ENCODE measurements at places on chromosomes 11 and 22.

- no peak for DNase-seq
Measured at GRCh38 chr11:7775689-7776088, 21.1 kb downstream of the OR5P2 start.

DNA sequence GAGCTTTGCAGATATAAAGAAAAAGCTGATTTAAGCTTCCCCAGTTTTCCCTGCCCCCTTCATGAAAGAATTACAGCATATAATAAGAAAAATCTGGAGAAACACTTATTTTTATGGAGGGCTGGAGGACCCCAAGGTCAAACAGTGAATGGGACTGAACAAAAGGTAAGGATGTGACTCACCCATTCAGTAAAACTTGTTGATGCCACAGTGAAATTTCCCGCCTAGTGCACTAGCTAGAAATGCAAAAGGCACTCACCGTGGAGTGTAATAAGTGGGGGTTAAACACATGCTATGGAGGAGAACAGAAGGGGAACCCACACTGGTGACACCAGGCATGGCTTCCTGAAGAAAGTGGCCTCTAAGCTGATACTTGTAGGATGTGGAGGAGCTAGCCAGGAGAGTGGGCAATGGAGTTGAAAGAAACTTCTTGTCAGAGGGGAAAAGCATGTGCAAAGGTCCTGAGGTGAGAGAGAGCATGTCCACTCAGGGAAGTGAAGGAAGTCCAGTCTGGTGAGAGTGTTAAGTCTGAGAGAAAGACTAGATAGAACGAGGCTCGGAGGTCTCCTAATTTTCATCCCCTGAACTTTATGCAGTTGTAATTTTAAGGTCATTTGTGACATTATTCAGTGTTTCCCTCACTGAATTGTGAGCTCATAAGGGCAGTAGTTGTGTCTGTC, 77.1 kb downstream of the MIAT start:
- no peak for DNase-seq

DNA sequence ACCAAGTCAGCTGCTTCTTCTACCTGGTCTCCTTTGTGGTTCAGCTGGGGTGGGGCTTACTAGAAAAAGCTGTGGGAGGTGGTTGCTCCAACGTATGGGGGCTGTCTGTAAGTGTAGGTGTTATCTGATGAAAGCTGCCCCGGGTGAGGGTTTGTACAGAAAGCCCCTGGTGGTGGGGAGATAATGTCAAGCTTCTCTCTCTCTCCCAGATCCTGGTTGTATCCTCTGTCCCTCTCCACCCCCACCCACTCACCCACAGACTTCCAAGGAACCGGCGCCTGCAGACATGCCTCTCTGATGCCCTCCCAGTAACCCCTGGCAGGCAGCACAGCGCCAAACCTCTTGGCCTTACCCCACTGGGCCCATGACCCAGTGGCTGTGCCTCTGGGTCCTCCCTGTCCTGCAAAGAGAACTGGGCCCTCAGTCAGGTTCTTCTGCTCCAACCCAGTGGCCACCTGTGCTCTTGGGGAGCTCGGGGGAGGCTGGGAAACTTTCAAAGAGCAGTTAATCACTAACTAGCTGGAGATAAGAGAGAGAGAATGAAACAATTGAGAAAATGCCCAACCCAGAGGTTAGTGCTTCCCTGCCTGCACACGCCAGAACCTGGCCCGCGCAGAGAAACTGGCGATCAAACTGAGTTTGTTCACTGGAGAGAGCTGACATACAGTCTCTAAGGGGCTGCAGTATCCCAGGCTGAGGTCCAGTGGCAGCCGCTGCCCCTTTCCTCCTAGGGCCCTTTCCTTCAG, 20.4 kb upstream of the EHF start:
- DNase-seq: no peak

DNA sequence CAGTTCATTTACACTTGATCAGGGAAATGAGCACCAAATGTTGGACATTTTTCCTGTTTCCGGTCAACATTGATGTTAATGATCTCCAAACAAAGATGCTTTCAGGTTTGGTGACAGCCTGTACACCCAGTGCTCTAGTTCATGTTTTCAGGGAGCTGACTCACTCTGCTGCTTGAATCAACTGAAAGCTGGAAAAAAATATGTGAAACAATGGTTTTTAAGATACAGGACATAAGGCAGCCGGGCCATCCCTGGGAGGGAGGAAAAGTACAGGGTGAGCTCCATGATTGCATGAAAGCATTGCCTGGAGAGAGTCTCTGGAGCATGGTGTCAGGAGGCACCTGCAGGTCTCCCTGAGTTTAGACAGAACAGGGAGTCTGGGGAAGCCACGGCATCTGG, 259.6 kb downstream of the TBC1D22A start:
- DNase-seq: no peak
